ENCODE measurements at places on chromosomes 11 and 22.

- DNase-seq = no peak
These were observed 239.2 kb upstream of the CTSC start for GRCh38 chr11:88576741-88577140.

DNA sequence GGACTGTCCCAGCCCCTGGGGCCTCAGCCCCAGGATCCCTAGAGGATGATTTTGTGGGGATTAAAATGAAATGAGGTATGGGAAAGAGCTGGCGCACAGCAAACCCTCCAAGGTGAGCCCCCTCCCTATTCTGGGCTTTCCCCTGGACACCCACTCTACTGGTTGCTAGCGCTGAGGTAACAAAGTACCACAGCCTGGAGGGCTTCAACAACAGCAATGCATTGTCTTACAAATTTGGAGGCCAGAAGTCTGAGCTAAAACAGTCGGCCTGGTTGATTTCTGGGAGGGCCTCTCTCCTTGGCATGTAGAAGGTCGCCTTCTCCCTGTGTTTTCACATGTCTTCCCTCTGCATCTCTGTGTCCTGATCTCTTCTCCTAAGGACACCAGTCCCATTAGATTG lies 913.6 kb downstream of the NTM start:
- no peak for DNase-seq

DNA sequence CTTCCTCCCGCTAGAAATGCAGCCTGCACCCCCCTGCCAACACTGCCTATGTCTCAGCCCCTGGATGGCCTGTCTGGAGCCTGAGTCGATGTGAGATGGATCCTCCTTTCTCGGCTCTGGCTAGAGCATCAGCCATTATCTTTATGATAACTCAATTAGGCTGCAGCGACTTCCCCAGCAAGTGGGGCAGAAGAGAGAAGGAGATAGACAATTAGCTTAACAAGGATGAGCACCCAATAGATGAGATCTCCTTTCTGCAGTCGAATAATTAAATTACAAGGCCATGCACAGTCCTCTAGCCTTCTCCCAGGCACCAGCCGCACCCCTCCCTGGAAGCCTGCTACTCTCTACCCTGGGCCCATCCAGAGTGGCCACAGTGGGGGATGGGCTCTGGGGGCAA lies 179.3 kb downstream of the CEP164 start:
- DNase-seq = no peak

- DNase-seq = no peak
These were observed 3.9 kb downstream of the GATD1 start for GRCh38 chr11:773425-773824.

DNA sequence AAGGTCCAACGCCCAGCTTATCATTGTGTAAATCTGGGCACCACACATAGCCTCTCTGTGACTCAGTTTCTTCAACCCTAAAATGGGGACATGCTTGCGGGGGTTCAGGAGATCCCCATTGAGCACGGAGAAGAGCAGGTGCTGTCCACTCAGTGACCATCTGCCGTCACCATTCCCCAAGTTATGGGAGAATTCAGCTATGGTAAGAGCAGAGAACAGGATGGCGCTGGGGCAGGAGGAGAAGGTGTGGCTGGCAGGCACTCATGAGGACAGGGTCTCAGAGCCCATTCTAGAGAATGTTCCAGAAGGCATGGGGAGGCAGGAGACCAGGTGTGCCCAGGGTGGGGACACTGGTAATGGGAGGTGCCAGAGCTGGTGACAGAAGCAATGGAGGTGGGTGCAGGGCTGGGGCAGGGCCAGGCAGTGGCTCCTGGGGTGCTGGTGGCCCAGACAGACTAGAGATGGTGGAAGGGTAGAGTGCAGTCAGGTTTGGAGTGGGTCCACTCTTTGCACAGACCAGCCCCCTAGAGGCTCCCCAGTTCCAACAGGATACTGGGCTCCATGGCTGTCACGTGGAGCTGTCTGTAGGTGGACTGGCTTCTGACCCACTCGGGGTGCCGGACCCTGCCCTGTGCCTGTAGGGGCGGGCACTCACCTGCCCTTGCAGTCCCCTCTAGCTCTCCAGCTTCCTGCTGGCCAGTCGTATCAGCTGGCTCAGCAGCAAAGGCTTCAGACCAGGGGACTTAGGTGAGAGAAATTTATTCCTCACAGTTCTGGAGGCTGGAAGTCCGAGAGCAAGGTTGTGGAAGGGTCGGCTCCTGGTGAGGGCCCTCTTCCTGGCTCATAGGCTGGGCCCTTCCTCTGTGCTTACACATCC lies 84.7 kb downstream of the CDKN1C start:
- peak; percentile 2 for DNase-seq

DNA sequence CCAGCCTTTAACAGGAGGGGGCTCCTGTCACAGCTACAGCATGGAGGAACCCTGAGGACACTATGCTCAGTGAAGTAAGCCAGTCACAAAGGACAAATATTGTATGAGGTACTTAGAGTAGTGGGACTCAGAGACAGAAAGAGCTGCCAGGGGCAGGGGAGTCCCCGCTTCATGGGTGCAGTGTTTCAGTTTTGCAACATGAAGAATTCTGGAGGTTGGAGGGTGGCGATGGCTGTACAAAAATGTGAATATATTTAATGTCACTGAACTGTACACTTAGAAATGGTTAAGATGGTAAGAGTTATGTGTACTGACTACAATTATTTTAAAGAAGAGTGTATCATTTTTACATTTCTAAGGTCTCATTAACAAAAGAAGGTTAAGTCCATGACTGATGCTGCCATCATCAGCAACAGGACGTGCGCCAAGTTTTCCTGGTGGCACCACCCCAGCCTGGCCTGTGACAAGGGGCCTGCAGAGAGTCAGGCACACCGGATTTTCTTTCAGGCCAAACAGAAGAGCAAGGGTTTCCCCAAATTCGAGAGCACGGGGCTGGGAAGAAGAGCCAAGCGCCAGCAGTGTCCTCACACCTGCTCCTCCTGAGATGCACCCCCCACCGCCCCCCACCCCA lies 22.1 kb downstream of the YPEL1 start:
- no peak for DNase-seq

- no peak for DNase-seq
These were observed 56.7 kb downstream of the CACNA1I start for GRCh38 chr22:39627208-39627607.

DNA sequence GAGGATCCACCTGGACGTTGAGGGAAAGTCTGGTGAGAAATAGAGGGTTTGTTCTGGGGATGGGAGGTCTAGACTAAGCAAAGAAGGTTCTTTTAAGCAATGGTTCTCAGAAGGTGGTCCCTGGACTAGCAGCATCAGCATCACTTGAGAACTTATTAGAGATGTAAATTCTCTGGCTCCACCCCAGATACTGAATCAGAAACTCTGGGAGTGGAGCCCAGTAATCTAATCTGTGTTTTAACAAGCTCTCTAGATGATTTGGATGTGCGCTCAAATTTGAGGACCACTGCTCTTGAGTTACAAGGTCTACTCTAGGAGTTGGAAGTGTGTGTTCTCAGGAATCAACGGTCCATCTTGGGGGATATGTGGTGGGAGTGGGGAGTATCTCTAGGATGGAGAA lies 3.3 kb upstream of the ABCG4 start:
- no peak for DNase-seq

DNA sequence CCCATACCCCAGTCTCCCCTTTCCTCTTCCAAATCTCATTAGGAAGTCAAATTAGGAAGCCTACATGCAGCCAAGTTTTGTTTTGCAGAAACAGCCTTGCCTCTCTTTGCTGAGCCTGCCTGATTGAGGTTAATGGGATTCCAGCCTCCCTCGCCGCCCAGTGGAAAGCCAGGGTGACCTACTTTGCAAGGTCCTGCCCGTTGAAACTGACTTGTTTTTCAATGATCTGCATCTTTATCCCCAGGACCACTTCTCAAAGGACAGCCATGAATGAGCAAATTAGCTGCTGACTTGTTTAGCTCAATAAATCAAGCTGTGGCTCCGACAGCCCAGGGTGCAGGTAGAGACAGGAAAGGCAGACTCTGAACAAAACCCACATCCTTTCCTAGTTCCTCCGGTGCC lies 110.4 kb downstream of the RRAS2 start:
- DNase-seq = no peak

- DNase-seq = no peak
These were observed 46.3 kb upstream of the MPEG1 start for GRCh38 chr11:59259047-59259446.

DNA sequence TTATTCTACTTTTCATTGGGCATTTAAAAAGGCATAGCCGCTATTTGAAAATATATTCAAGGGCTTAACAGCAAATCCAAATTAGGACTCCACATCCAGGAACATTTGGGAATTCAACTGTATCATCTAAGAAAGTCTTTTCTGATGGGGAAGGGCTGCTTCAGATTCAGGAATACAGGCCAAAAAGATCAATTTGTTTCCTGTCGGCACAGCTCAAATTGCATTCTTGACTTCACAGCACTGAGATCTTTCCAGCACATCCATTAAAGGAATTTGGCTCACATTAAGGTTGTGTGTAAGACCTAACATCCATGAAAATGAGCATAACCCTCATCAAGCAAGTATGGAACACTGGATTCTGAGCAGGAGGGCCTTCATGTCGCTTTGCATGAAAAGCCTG lies 1169.5 kb upstream of the CCDC90B start:
- DNase-seq = no peak

DNA sequence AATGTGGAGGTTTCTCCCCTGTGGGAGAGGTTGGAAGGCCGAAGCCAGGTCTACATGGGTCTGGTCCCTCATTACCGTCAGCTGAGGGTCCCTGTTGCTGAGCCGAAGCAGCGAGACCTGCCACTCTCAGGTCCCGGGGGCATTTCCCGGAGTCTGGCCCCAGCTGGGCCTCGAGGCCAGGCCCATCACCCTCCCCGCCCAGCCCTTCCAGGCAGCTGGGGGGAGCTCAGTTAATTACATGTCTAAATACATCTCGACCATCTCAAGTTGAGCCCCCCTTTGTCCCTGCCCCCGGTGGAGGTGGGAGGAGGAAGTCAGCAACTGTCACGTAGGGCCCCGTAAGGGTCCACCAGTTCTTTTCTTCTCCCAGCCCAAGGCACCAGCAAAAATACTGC lies 3.6 kb downstream of the CDKN1C start:
- DNase-seq = peak; percentile 91

DNA sequence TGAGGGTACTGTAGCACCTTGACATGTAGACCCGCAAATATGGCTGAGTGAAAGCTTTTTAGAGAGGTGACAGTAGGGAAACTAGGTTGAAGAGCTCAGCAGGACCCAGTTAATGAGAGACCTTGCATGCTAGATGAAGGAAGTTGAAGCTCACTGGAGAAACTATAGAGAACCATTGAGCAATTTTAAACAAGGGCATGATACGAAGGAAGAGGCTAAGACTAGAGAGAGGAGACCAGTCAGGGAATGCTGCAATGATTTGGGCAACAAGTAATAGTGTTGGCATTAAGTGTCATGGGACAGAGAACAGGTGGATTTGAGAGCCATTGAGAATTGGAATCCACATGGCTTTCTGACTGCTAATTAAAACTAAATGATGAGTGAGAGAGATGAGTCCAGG lies 4.1 kb downstream of the OLFML1 start:
- DNase-seq = no peak

- DNase-seq = no peak
These were observed 10.3 kb downstream of the NEAT1 start for GRCh38 chr11:65432686-65433582.

DNA sequence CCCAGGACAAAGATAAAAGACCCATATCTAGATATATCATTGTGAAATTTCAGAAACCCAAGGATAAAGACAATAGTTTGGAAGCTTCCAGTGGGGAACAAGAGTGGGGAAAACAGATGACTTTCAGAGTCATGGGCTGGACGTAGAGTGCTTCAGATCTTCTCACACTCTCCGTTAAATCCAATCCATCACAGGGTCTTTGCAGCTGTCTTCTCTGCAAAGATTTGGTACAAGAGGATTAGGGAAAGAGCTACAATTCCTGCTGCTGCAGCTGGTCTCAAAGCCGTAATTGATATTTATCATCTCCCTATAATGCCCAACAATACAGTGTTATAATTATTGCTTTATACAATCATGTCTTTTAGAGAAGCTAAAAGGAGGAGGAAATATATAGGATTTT lies 63.4 kb upstream of the CLPB start:
- no peak for DNase-seq

DNA sequence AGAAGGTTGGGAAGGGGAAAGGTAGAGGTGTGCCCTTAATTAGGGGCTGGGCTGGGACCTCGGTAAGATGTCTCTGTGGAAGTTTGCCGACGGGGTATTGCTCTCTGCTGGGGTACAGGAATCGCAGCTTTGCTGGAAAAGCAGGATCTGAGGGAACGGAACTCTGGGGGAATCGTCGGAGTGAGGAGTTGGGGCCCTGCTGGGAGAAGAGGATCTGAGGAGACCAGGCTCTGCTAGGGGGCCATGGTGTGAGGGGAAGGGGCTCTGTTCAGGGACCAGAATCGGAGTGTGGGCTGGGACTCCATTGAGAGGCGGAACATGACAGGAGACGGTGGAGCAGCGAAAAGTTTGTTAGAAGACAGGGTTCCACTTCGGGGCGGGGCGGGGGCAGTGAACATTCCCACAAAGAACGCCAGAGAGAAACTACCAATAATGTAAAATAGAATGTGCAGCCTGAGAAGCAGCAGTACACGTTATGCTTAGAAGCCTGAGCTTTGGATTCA lies 456 bp downstream of the AAMDC start:
- peak; percentile 28 for DNase-seq

DNA sequence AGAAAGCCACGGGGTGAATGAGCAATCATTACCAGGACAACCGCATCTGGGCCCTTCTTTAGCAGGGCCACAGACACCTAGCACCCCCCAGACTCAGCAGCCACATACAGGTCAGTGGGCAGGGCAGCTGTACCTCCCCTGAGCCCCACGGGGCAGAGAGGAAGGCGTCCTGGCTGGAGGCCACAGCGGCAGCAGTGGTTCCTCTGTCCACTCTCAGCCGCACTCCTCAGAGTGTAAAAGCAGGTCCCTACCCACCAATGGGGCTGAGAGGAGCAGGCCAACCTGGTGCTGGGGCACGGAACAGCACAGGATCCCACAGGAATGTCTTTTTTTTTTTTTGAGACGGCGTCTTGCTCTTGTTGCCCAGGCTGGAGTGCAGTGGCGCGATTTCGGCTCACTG lies 65.5 kb downstream of the APOL1 start:
- no peak for DNase-seq

DNA sequence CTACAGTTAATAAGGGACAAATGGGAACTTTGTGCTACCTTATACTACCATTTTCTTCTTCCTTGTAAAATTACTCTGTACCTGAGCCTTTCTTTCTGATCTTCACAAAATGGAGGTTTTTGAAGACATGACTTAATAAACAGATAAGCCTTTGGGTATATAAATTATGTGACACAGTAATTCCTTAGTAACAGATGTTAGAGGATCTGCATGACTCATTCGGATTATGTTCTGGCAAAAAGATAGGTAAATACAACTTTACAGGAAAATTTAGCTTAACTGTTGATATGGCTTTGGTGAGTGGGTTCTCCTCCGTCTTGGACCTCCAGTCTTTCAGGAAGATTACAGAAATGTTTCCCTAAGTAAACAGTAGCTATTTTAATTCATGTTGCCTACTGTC lies 61.8 kb downstream of the BID start:
- DNase-seq = no peak

- no peak for DNase-seq
These were observed 42.9 kb upstream of the ARHGAP32 start for GRCh38 chr11:129234978-129235377.

DNA sequence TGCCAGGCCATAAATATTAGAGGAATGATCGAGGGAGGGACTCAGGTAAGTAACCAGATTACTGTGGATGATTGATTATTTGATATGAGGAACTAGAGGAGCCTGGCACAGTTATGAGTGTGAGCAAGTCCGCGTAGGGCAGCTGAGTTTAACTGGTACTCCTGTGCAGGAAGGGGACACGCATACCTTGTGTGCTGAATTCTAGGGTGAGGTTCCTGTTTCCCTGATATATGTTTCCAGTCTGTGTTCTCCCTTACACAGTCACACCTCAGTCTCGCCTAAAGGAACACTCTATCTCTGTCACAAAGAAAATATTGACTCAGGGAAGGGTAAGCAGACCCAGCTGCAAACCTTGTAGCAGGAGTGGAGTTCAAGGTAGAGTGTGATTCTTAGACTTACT lies 17.4 kb downstream of the SGSM3 start:
- DNase-seq = no peak
